ENCODE measurements at places on chromosomes 2 and 18. TPM values are rescaled to one million over a fixed set of nuclear protein-coding genes. Genes with fewer than 3 reads are reported as not detected.
A peak's percentile ranks its signal among the peaks of the same experiment; 100 is the strongest.

- peak; percentile 81 for DNase-seq
Measured at GRCh38 chr2:222305516-222306392, 7.0 kb upstream of the PAX3 start.

DNA sequence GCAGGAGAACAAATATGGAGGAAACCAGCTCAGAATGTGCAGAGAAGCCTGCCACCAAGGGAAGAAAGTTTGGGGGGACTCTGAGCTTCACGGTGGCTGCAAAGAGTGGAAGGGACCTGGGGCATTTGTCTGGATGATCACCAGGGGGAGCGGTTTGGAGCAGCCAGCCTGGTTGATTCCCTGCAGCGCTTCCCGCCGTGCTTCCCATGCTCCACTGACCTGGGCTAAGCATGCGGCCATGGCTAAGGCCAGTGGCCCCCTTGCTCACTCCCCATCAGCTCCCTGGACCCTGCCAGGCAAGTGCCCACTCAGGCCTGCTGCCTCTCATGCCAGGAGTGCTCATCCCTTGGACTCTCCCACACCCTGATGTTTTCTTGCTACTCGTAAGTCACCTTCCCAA is 27.0 kb downstream of the NTSR2 start:
- DNase-seq = peak; percentile 80

GRCh38 chr2:74373985-74374384 is 6.1 kb downstream of the DCTN1 start:
- peak; percentile 63 for DNase-seq

DNA sequence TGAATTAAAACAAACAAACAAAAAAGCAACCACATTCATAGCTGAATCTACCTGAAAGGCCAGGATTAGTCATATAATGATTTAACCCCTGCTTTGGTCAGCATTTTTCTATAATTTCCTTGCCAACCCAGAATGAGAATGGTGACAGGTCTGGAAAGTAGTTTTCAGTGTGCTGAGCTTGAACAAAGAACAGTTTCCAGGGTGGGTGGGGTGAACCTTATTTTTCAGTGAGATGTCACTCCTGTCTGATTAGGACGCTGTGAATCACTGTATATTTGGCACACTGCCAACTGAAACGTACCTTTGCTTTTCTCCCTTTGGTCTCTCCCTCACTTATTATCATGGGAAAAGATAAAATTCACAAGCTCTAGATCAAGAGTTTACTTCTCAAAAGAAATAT is 35.0 kb upstream of the DSC1 start:
- DNase-seq = no peak

The ZNG1B gene
- total RNA-seq = 24.1 TPM

The CIB4 gene
- not detected for total RNA-seq

GRCh38 chr2:168118733-168119514 is 128.5 kb downstream of the STK39 start:
- no peak for DNase-seq

The SGPP2 gene
- total RNA-seq = not detected

- DNase-seq = no peak
Measured at GRCh38 chr2:100862081-100862480, 42.1 kb downstream of the NPAS2 start.

Measured in H7 (cell line).